Cardiac atrium fibroblast (primary cell): ENCODE measurements at places on chromosomes 2 and 18. TPM values are rescaled to one million over a fixed set of nuclear protein-coding genes. Genes with fewer than 3 reads are reported as not detected.

The CIB4 gene
- not detected in 2 replicates for total RNA-seq

The SCYGR4 gene
- total RNA-seq = not detected in 2 replicates

The MRPL33 gene
- total RNA-seq = 66.1 and 94.2 TPM in 2 replicates

The C18orf54 gene
- total RNA-seq = 1.3 and 1.6 TPM in 2 replicates

The CNGA3 gene
- not detected in 2 replicates for total RNA-seq

The C18orf63 gene
- total RNA-seq = not detected in 2 replicates

The RGPD3 gene
- total RNA-seq = 0.32 and 0.90 TPM in 2 replicates

The ANKRD23 gene
- total RNA-seq = 0.32 TPM in 1 of 2 replicates, not detected in the other

The NCOA1 gene
- total RNA-seq = 6.5 and 9.9 TPM in 2 replicates

The KIAA2012 gene
- total RNA-seq = not detected in 2 replicates
